ENCODE measurements at places on chromosomes 11 and 22.
A peak's percentile ranks its signal among the peaks of the same experiment; 100 is the strongest.

DNA sequence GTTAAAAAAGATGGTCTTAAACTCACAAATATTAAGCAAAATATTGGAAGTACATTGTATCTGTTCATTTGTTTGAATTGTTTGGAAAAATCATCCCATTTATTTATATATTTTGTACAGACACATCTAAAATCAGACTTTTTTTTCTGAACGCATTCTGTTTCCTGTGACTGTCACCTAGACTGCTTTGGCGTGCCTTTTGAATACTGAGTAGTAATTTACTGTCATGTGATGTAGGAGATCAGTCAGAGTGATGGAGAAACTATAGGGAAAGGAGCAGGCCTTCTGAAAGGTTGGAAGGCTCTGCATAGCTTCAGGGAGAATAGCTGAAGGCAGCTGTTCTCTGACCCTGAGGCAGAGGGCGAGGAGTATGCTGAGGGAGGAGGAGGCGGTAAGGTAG lies 452.0 kb upstream of the ARHGAP42 start:
- DNase-seq = no peak

GRCh38 chr11:45577752-45578151 lies 87.7 kb downstream of the CHST1 start:
- DNase-seq = no peak

DNA sequence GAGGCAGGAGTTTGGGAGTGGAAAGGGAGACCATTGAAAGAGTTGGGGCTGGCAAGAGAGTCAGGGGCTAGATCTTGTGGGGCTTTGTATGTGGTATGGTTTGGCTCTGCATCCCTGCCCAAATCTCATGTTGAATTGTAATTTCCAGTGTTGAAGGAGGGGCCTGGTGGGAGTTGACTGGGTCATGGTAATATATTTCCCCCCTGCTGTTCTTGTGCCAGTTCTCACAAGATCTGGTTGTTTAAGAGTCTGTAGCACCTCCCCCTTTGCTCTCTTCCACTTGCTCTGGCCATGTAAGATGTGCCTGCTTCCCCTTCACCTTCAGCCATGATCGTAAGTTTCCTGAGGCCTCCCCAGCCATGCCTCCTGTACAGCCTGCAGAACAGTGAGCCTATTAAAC lies 10.1 kb upstream of the RAB3IL1 start:
- DNase-seq = no peak

DNA sequence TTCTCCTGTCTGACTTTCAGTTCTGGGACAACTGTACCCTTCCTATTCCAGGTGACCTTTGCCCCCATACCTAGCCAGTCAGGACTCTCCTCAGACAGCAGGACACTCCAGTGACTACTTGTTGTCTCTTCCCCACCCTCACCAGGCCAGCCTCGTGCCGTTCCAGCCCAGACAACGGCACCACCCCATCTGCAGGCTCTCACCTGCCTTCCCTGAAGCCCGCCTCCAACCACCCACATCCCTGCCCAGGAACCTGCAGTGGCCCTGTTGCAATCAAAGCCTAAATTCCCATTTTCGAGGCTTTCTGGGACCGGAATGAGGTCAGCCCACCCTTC lies 3.7 kb downstream of the IL2RB start:
- no peak for DNase-seq

DNA sequence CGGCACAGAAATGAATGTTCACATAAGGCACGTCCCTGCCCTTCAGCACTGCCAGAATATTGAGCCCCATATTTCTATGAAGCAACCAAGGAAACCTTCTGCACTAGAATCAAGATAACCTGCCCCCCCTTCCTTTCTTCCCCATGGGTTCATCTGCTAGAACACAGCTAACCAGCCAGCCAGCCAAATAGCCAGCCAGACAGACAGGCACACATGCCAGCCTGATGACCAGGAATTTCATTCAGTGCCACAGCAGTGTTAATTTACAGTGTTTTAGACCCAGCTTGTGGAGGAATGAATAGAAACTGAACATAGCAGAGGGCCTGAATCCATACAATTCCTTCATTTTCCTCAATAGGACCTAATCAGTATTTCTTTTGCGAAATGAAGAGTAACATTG lies 57.0 kb downstream of the TENM4 start:
- no peak for DNase-seq

- peak; percentile 53 for DNase-seq
These were observed 142.8 kb downstream of the CTTN start for GRCh38 chr11:70541176-70541575.

- no peak for DNase-seq
These were observed 68.7 kb downstream of the CCDC81 start for GRCh38 chr11:86443415-86443814.

GRCh38 chr11:117872420-117872961 lies 4.0 kb downstream of the FXYD6 start:
- DNase-seq = no peak

DNA sequence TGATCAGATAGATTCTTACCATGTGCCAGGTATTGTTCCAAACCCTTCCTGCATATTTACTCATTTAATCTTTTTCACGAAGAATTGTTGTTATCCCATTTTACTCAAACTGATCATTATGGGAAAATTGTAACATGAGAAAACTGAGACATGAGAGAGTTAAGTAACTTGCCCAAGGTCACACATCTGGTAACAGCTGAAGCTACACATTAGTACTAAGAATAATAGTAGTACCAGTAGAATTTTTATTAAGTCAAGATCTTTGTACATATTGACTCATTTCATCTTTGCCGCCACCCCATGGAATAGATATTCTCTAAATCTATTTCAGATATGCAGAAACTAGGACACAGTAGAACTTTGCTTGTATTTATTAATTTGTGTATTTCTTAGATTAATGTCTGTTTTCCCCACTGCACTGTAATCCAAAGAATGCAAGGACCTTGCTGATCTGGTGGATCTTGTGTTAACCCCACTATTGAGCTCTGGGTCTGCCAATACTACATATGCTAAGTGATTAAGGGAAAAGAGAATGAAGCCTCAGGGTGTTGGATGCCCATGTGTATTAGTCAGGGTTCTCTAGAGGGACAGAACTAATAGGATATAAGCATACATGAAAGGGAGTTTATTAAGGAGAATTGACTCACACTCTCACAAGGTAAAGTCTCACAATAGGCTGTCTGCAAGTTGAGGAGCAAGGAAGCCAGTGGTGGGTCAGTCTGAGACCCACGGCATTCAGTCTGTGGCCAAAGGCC lies 72.8 kb downstream of the PARVA start:
- no peak for DNase-seq

DNA sequence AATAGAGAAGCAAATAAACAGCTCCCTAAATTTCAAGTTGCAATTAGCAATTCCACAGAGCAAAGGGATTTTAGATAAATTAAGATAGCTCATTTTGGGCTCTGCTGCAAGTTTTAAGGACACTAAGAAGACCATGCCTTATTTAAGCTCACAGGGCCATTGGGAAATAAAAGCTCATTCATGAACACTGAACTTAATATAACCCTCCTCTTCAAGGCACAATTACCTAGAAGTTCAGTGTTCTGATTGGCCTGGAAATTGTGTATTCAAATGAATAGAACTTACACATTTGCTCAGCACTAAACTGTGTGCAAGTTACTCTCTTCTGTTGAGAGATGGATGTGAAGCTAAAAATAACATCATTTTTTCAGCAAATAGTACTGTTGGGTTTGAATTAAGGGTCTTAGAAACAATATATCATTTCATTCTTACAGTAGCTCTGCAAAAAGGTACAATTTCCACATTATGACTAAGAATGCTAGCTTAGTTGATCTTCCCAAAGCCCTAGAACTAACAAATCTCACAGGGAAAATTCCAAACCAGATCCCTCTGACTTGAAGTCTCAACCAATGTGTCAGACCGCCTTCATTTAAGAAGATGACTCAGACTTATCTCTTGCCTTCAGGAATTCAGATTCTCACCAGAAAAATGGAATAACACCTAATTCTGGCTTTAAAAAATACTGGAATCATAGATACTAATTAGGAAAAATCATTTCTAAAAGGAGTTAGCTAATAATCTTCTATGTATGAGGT lies 87.4 kb upstream of the LRRC55 start:
- no peak for DNase-seq

- peak; percentile 44 for DNase-seq
These were observed 49.4 kb downstream of the SMIM38 start for GRCh38 chr11:69204941-69205742.

DNA sequence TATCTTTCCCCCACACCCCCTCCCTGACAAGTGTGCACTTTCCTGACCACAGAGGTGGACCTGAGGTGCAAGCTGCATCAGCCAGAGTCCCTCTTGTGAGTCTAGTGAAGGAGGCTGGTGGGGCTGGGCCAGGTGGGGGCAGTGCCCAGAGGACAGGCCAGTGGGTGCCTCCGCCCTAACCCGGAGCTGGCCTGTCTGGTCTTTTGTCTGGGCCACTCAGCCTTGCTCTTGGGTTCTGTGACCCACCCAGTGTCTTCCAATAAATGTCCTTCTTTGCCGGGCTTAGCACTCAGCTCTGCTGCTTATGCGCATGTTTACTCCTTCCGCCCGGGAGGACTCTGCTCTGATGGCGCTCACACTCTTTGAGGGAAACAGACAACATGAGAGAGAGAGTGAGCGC lies 526.2 kb downstream of the TBC1D22A start:
- DNase-seq = no peak

- DNase-seq = no peak
These were observed 15.0 kb downstream of the METTL15 start for GRCh38 chr11:28123151-28123581.

GRCh38 chr11:13429836-13430235 lies 33.2 kb downstream of the BTBD10 start:
- DNase-seq = no peak

- DNase-seq = no peak
These were observed 85.1 kb upstream of the SOX6 start for GRCh38 chr11:16441461-16441860.

DNA sequence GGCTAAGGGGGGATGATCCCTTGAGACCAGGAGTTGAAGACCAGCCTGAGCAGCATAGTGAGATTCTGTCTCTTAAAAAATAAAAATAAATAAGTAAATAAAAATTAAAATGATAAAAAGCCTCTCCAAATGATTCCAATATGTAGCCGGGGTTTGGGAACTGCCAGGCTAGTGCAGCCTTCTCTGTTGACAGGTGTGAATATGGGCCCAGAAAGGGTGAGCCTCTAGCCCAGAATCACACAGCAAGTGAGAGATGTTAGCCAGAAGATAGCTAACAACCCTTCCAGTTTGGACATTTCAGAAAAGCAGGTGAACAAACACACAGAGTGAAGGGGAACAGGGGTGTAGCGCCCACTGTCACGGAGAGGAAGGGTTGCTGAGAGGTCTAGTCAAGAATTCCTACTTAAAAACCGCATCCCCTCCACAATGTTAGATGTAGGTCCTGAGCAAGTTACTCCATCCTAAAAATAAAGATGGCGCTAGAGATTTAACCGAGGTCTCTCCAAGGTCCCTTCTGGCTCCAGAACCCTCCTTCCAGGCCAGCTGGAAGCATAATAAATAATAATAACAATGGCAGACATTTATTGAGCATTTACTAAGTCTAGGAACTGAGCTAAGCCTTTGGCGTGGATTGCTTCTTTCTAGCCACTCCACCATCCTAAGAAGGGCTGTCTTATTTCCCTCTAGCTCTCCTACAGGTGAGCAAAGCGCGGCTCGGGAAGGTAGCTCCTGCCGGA lies 51.6 kb downstream of the CYTH4 start:
- no peak for DNase-seq

DNA sequence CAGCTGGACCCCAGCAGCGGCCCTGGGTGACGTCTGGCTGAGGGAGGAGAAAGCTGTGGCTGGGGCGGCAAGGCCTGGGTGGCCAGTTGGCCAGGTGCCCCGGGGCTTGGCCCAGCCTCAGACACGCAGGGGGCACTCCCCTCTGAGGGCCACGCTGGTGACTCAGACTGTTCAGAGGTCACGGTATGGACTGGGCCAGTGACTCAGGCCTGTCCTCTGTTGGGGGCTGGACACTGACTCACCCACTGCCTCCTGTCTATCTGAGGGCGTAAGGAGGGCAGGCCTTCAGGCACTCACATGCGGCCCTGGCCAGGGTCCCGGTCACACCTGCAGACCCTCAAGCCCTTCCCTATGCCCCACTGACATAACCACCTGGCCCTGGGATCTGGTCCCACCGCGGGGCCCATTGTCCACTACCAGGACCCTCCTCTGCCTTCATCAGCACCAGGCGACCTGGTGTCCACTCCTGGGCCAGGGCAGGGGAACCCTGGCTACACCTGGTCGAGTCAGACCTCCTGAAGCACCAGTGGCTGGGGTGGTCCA lies 3.7 kb upstream of the MUC5AC start:
- DNase-seq = peak; percentile 66
